ENCODE measurements at places on chromosomes 1 and 21.

- no peak for DNase-seq
Measured at GRCh38 chr1:62599044-62599443, 1.7 kb downstream of the ANGPTL3 start.

- DNase-seq = no peak
Measured at GRCh38 chr1:1313500-1314236, 5.3 kb downstream of the PUSL1 start.

- no peak for DNase-seq
Measured at GRCh38 chr1:109193653-109194590, 19.8 kb upstream of the SARS1 start.

DNA sequence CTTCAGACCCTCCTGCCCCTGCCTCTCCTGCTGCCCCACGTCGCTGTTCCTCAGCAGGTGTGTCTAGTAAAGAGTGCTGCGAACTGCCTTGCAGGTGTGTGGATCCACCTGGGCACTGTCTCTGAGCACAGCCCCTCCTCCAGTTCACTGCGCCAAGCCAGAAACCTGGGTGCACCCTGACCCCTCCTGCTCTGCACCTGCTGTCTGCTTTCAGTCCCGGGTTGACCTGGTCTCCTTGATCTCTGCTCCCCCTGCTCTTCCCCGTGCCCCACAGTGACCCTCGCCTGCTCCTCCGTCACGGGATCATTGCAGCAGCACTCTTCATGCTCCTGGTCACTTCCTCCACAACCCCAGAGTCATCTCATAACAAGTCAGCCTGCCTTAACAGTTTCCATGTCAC lies 6.5 kb downstream of the A3GALT2 start:
- no peak for DNase-seq

GRCh38 chr1:78009276-78009675 lies 4.5 kb downstream of the DNAJB4 start:
- no peak for DNase-seq

DNA sequence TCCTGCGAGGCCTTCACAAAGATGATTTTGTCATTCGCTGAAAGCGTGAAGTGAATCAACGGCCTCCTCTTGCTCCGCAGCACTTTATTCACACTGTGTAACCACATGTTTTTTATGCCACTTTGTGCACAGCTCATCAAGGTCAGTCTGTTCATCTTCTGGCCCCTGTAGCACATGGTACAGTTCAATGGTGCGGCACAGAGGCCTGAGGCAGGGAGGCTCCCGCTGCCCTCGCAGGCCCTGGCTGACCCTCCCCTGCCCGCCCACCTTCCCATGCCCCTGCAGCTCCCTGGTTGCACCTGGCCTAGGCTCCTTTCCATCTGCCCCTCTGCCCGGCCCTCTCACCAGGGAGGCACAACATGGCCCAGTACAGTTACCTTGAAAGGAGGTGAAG lies 87.5 kb downstream of the CD247 start:
- DNase-seq = no peak

GRCh38 chr1:115306146-115306545 lies 31.9 kb downstream of the NGF start:
- no peak for DNase-seq

DNA sequence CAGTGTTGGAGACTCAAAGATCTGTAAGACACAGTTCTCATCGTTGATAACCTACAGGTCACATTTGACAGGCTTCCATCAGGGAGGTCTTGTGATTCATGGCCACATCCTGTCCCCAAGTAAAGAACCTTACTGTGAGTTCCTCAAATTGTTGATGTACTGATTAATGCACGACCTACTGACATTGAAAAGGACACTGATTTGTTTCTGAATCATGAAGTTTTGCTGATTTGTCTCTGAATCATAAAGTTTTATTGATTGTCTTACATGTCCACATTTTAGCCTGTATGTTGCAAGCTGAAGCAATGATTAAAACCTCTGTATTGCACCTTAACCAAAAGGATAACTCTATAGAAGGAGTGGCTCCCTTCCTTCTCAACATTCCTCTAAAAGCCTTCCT lies 476.3 kb upstream of the RUNX1 start:
- DNase-seq = no peak

- DNase-seq = peak; percentile 71
Measured at GRCh38 chr1:109620841-109621286, 1.2 kb downstream of the AMPD2 start.
